GM12892 (cell line): ENCODE measurements at places on chromosomes 13 and 19.

DNA sequence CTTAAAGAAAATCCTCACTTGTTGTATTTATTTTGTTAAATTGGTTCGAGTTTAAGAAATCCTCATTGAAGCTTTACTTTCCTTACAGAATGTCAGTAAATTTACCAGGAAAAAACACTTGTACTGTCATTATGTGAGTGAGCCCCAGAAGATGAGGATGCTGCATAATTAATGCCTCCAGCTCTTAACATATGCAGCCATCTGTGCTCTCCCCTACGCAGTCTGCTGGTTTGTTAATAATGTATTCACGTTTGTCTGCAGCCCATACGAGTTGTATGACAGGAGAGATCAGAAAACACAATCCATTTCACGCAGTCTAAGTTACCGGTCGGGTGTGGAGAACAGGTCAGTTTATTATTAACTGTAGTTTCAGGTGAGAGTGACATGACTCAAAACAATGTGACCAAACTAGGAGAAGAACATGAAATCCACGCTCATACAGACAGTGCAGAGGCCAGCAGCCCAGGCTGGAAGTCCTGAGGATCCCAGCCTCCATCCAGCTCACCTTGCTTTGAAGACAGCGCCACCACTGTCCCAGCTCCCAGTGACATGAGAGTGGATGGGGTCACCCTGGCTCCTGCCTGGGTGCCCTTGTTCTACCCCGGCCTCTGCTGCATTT is 19.8 kb upstream of the ATP11A start:
- no peak for DNase-seq

DNA sequence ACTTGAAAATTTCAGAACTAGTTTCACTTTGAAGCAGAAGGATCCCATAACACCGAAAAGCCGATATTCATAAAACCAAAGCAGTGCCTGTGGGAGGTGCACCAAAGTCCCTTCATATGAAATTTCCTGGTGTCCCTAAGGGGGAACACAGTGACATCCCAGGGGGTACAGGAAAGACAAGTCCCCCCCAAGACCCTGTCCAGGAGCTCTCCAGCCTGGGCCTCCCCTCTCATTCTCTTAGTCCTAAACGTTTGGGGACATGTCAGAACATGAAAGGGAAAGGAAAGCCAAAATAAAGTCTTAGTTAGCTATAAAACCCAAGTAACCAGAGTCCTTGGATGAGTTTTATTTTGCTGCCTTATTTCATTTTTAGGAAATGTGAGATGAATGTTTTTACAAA is 56.6 kb downstream of the MRPL57 start:
- no peak for DNase-seq

DNA sequence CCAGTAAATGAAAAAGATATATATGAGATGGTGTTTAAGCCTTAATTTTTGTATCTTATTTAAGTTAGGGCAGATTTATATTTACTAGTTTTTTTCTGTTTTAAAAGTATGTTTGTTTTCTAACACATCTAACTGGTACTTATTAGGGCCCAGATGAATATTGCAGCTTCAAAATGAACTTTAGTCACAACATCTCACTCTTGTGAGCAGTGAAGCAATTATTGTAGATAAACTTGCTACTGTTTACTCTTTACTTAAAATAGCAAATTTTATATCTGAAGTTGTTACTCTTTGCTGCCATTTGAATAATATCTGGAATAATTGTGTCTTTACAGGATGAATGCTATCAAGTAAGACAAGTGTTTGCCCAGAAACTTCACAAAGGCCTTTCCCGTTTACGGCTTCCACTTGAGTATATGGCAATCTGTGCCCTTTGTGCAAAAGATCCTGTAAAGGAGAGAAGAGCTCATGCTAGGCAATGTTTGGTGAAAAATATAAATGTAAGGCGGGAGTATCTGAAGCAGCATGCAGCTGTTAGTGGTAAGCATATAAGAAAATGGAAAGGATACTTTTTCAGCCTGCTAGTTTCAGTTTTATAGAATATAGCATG is 166.8 kb downstream of the PDS5B start:
- no peak for DNase-seq

DNA sequence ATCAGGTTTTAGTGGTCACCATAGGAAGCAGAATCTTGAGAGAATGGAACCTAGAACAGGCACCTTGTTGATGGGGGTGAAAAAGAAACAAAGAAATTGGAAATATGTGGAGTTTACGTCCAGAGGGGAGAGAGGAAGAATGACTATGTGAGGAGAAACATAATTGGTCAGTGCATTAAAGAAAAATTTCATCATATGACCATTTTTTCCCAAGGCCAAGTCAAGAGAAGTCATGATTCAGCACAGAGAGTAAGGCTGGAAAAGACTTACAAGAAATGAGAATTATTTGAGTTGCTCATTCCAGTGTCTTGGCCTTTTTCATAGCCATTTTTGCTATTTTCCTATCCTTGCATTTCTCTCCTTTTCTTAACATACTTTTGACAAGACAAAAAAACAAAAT is 421.7 kb downstream of the EFNB2 start:
- DNase-seq, result no peak

DNA sequence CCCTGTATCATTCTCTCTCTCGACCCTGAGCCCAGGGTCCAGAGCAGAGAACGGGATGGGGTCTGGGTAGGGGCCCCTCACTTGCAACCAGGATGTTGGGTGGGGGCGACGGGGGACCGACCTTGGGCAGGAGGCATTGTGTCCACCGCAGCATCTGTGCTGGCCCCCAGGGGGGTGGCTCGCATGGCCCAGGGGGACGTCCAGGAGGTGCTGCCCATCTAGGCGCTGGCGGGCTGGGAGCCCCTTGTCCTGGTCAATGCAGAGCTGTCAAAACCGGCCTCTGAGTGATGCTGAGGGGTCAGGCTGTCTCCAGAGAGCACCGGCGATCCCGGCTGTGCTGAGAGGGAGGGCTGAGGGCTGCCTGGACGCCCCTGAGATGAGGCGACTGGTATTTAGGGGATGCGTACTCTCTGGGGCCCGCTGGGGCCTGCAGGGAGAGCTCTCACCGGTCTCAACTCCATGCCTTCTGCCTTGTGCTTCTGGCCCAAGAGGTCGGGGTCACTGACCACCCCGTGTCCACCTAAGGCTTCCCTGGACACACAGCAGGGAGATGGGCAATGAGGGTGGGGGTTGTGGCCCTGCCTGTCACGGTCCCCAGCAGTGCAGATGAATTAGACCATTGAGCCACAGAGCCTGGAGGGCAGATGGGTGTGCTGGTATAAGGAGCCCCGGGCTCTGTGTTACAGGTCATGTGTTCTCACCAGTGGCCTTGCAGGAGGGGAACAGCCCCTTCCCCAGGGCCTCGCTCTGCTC is 8.6 kb downstream of the RPS9 start:
- DNase-seq, result no peak

- no peak for DNase-seq
Measured at GRCh38 chr13:80527400-80527799, 186.5 kb upstream of the SPRY2 start.
